ENCODE measurements at places on chromosomes 12 and 14.

- no peak for DNase-seq
Observed at GRCh38 chr12:131209082-131210070, 255.7 kb downstream of the ADGRD1 start.

DNA sequence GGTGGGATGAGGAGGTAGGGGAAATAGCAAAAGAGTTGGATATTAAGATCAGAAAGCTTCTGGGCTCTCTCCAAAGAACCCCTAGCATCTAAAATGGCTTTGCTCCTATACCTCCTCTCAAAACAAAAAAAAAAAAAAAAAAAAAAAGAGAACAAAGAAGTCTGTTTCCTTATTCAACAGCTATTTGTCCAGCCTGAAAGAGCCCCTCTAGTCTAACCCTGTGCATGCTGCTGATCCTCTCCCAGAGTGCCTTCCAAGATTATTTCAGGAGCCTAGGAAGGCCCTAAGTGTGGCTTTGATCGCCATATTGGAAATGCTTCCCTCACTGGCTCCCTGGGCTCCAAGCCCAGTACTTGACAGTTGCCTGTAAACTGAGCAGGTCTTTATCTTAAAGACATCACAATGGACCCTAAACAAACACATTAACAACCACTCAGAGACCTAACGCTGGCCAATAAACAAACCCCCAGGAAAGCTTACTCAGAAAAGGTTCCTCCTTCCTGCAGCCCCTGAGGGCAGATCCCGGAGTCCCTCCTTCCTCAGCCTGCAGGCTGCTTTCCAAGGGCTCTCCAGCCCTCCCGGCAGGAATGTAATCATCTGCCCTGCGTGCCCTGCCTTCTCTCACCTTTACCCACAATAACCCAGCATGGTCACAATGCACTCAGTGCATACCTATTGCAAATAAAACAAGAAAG is 17.4 kb upstream of the COL2A1 start:
- no peak for DNase-seq

DNA sequence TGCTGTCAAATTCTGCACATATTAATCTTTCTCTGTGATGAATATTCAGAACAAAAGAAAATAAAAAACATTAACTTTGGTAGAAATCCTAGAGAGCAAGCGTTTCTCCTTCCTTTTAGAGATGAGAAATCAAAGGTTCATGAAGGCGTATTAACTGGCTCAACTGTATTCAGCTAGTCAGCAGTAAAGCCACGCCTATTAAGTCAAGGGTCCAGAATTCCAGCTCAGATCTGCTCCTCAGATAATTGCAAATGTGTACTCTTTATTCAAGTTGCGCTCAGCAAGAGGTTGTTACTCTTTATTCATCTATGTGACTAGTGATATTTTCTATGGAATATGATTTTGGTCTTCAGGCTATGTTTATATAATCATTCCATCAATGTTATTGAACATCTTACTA is 13.1 kb upstream of the POC1B start:
- no peak for DNase-seq

GRCh38 chr12:30570211-30570890 is 125.3 kb downstream of the IPO8 start:
- DNase-seq, result no peak

- DNase-seq, result no peak
Observed at GRCh38 chr12:128170181-128170580, 96.8 kb upstream of the TMEM132C start.
